Effector memory CD8-positive, alpha-beta T cell (primary cell): ENCODE measurements at places on chromosomes 3 and 15.
A peak's percentile ranks its signal among the peaks of the same experiment; 100 is the strongest.

DNA sequence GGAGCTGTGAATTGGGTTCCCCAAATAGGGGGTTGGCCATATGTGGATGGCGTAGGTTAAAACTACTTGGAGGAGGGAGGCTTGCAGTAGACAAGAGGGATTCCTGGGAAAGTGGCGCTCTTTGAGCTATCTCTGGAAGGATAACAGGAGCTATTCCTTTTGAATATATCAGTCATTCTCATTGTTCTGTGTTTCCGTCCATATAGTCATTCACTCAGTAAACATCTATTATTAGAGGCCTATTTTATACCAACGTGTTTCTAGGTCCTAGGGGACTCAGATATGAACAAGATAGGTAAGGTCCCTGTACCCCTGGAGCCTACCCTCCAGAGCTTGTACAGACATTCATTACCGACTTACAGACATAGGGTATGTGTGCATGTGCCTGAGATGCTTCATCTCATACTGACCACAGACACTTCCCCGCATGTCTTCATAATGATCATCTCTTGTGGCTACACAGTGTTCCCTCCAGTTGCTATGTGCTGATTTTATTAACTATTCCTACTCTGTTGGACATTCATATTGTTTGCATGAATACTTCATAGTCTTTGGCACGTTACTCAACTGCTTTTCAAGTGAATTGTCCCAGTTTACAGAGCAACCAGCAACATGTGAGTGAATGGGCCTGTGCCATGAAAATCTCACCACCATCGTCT, 55.8 kb upstream of the VILL start:
- H3K4me1 ChIP-seq = no peaks in the 10 kb centered on the region
- DNase-seq = no peak
- no peak overlapping the region for H3K27ac ChIP-seq

GRCh38 chr3:158777161-158777873, 24.5 kb upstream of the MFSD1 start:
- H3K36me3 ChIP-seq = peaks cover 2% of the 10 kb centered on the region
- no peak overlapping the region for H3K27ac ChIP-seq
- no peak overlapping the region for H3K4me3 ChIP-seq
- no peaks in the 10 kb centered on the region for H3K27me3 ChIP-seq
- H3K4me1 ChIP-seq = no peaks in the 10 kb centered on the region

- no peak overlapping the region for H3K4me3 ChIP-seq
- no peaks in the 10 kb centered on the region for H3K36me3 ChIP-seq
- H3K4me1 ChIP-seq = no peaks in the 10 kb centered on the region
- DNase-seq = no peak
- peaks cover 56% of the 10 kb centered on the region for H3K27me3 ChIP-seq
- no peak overlapping the region for H3K27ac ChIP-seq
These were observed 78.5 kb upstream of the SMAD3 start for GRCh38 chr15:66986951-66987350.

- no peaks in the 10 kb centered on the region for H3K36me3 ChIP-seq
- H3K4me3 ChIP-seq = no peak overlapping the region
- DNase-seq = no peak
- H3K4me1 ChIP-seq = peaks cover 29% of the 10 kb centered on the region
- no peaks in the 10 kb centered on the region for H3K27me3 ChIP-seq
These were observed 139.4 kb downstream of the SLCO3A1 start for GRCh38 chr15:91992945-91993344.

GRCh38 chr3:139620438-139620837, 57.3 kb downstream of the NMNAT3 start:
- no peak overlapping the region for H3K27ac ChIP-seq
- H3K4me3 ChIP-seq = no peak overlapping the region
- H3K4me1 ChIP-seq = no peaks in the 10 kb centered on the region
- no peak for DNase-seq
- no peaks in the 10 kb centered on the region for H3K36me3 ChIP-seq

DNA sequence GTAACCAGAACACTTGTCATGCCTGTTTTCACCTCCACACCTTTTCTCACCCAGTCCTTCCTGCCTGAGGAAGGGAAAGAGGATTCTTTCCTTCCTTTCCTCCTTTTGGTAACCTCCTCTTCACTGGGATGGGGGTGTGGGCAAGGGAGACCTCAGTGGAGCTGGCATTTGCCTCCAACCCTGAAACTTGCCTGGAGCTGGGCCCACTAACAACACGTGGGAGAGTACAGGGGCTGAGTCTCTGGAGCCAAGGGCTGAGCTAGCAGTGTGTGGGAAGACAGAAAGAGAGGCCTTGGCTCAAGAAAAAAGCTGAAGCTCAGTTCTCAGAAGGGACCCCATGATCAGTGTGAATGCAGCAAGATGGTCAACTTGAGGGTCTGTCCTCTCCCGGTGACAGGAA, 86.6 kb upstream of the SLC6A11 start:
- H3K27me3 ChIP-seq = peaks cover 49% of the 10 kb centered on the region
- DNase-seq = no peak
- no peaks in the 10 kb centered on the region for H3K4me1 ChIP-seq
- no peak overlapping the region for H3K4me3 ChIP-seq

GRCh38 chr15:43250785-43251184, 15.9 kb downstream of the TGM5 start:
- no peak overlapping the region for H3K4me3 ChIP-seq
- no peak for DNase-seq
- peaks cover 44% of the 10 kb centered on the region for H3K27me3 ChIP-seq
- H3K27ac ChIP-seq = no peak overlapping the region
- peaks cover 10% of the 10 kb centered on the region for H3K4me1 ChIP-seq

GRCh38 chr3:118636841-118637240, 397.8 kb downstream of the IGSF11 start:
- H3K27me3 ChIP-seq = no peaks in the 10 kb centered on the region
- H3K27ac ChIP-seq = no peak overlapping the region
- no peak overlapping the region for H3K4me3 ChIP-seq
- no peaks in the 10 kb centered on the region for H3K4me1 ChIP-seq

- H3K36me3 ChIP-seq = no peaks in the 10 kb centered on the region
- no peak overlapping the region for H3K27ac ChIP-seq
- no peak overlapping the region for H3K4me3 ChIP-seq
- H3K4me1 ChIP-seq = no peaks in the 10 kb centered on the region
These were observed 33.4 kb upstream of the PSMD6 start for GRCh38 chr3:64056606-64057180.

DNA sequence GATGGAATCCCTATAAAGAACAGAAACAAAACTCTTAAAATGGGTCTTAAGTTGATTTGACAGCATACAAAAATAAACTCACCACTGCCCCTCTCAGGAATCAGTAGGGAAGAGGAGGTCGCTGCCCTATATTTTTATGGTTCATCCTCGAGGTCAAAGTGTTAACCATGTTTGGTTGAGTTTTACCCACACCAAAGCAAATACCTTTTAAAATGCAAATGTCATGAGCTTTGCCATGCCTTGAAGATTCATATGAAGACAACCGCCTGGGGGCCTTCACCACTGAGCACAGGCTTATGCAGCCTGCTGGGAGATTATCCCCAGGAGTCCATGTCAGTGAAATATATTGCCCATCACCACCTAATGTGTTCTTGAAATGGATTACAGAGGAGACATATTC, 66.1 kb downstream of the GLB1 start:
- no peaks in the 10 kb centered on the region for H3K27me3 ChIP-seq
- H3K27ac ChIP-seq = no peak overlapping the region
- H3K4me3 ChIP-seq = peak overlapping the region; percentile 57
- DNase-seq = peak; percentile 36
- H3K36me3 ChIP-seq = peaks cover 20% of the 10 kb centered on the region
- H3K4me1 ChIP-seq = peaks cover 16% of the 10 kb centered on the region

DNA sequence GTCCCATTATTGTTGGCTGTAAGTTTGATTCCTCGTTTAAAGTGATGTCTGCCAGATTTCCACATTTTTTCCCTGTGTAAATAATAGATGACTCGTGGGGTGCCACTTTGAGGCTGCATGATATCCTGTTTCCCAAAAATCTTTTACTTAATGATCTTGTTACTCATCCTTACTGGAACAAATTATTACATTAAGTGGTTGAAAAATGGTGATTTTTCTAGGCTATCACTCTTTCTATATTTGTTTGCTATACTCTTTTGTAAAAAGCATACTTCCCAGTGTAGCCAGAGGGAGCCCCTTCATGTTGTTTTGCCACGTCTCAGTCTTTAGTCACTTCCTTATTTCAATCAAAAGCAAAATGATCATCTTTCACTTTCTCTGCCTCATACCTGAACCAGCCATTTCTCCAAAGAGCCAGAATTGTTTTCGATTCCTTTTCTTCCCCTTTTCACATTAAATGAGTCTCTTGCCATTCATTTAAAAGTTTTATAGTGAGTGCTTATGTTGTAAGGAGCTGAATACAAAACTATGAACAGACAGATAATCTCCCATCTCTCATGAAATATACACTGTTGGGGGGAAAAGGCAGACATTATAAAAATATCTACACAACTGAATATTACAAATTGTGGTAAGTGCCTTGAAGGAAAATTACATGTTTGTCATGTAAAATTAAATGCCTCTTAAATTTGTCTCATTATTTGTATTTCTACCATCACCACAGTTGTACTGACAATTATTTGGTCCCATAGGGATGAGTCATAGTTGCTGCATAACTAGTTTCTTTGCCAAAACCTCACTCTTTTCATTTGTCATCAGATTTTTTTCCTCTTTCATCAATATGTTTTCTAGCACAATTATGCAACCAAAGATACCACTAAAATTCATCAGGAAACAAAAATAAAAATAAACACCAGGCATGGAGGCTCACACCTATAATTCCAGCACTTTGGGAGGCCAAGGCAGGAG, 41.5 kb downstream of the ADGRG7 start:
- no peak for DNase-seq
- H3K27ac ChIP-seq = no peak overlapping the region
- peaks cover 8% of the 10 kb centered on the region for H3K27me3 ChIP-seq
- no peak overlapping the region for H3K4me3 ChIP-seq
- H3K36me3 ChIP-seq = no peaks in the 10 kb centered on the region

GRCh38 chr3:45688194-45688881, 858 bp upstream of the SACM1L start:
- H3K4me3 ChIP-seq = peak overlapping the region; percentile 92
- H3K27me3 ChIP-seq = no peaks in the 10 kb centered on the region
- peaks cover 41% of the 10 kb centered on the region for H3K36me3 ChIP-seq

- H3K4me3 ChIP-seq = no peak overlapping the region
- H3K36me3 ChIP-seq = no peaks in the 10 kb centered on the region
- no peak overlapping the region for H3K27ac ChIP-seq
- no peaks in the 10 kb centered on the region for H3K27me3 ChIP-seq
These were observed 165.1 kb downstream of the PPM1L start for GRCh38 chr3:160921020-160921635.

DNA sequence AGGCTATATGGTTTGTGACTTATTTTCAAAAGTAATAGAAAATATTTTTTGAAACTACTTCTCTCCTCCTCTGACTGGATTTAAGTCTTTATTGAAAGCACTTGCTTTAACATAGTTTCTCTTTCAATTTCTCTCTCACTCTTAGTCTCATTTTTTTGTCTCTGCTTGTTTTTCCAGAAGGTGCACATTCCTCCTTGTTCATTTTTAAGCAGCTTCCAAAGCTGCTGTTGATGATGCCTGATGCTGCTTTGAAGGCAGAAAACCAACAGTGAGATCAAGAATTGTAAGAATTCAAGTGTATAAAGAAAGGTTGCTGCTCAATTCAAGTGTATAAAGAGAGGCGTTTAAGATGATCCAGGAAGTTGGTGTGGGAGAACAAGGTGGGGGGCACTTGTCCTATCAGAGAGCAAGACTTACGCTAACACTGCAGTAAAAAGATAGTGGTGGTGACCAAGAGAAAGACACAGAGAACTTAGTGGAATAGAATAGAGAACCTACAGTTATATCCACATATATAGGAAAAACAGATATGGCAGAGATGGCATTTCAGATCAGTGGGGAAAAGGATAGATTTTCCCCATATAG, 12.1 kb downstream of the NR2C2 start:
- peak overlapping the region; percentile 68 for H3K4me3 ChIP-seq
- no peaks in the 10 kb centered on the region for H3K27me3 ChIP-seq
- peaks cover 14% of the 10 kb centered on the region for H3K36me3 ChIP-seq
- peak overlapping the region; percentile 84 for H3K27ac ChIP-seq
- DNase-seq = no peak
- peaks cover 54% of the 10 kb centered on the region for H3K4me1 ChIP-seq

DNA sequence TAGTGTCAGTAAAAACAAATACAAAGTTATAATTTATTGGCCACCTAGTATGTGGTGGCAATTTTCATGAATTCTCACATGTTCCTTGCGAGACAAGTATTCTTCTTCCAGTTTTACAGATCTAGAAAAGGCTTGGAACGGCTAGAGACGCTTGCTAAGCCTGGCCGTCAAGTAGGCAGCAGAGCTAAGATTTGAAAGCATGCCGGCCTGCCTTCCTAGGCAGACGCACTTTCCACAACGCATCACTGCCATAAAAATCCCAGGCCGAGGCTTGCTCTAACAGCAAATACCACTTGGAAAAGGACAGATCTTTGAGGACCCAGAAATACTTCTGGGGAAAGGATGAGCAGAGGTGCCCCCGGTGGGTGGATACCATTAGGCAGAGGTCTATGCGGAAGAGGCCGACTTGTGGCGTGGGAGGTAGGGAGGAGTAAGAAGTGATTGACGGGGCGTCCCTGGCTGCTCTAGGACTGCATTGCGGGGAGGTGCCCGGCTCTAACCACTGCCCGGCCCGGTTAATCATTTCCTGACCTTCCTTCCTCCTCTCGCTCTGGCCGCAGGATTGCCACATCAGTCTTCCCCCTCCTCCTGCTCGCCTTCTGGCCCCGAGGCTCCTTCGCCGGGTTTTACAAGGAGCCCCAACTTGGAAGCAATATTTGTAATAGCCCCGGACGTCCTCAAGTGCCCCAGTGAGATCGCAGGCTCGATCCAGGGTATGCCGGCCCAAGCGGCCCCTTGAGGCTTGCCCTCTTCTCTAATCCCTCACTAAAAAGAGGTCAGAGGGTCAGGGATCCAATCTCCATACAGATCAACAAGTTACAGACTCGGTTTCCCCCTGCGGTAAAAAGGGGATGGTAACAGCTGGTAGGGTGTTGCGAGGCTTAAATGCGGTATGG, 1.3 kb upstream of the USP3 start:
- H3K27me3 ChIP-seq = no peaks in the 10 kb centered on the region
- peaks cover 71% of the 10 kb centered on the region for H3K4me1 ChIP-seq
- peak overlapping the region; percentile 85 for H3K4me3 ChIP-seq
- H3K36me3 ChIP-seq = peaks cover 26% of the 10 kb centered on the region
